ENCODE measurements at places on chromosomes 5 and 9.

DNA sequence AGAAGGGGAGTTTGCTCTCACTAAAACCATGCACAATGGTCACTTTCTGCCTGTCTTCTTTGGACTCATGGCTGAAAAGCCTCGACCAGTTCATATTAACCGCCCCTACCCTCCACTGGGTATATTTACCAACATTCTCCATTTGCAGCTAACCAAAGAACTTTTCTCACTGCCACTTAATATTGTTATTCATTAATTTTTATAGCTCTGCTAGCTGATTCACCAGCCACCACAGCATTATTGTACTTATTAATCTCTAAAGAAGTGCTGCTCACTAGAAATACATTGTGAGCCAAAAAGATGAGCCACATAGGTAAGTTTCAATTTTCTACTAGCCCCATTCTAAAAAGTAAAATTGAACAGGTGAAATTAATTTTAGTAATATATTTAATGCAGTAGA is 33.4 kb upstream of the SMIM32 start:
- DNase-seq, result no peak

DNA sequence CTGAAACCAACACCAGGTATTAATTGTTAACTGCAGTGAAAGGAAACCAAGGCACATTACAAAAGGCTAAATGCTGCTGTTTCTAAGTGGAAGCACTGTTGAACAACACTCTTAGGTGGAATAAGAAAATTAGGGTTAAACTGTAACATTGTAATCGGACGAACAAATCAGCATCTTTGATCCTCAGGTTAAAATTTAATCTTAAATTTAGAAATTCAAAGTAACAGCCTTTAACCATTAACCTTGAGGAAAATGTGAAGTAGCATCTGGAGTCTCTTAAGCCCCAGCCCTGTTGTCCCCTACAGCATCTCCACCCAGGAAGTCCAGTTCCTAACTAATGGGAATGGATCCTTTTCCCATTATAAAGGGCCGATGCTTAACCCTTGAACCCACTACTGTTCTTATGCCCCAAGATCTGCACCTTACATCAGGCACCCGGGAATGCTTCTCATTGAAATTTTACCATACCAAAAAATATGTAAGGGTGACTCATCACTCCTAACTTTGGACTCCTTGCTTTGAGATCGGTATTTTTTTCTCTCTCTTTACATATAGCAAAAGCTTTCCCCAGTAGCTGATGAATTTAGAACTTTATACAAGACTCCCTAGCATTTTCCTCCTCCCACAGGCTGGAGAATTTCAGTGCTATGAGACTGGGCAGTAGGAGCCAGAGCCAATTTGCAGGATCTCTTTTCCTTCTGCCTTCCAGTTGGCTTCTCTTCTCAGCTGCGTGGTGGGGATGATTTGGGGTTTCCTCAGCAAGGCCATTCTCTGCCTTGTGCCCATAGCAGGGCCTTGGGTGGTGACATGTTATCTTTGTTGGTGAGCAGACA is 32.0 kb upstream of the ITGA2 start:
- DNase-seq, result no peak

DNA sequence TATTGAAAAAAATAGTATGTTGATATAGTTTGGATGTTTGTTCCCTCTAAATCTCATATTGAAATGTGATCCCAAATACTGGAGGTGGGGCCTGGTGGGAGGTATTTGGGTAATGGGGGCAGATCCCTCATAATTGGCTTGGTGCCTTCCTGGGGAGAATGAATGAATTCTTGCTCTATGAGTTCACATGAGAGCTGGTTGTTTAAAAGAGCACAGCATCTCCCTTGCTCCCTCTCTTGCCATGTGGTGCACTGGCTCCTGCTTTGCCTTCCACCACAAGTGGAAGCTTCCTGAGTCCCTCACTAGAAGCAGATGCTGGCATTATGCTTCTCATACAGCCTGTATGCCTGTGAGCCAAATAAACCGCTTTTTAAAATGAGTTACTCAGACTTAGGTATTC is 154.8 kb downstream of the ADAMTS6 start:
- DNase-seq, result no peak

- no peak for DNase-seq
These were observed 480.6 kb upstream of the CYLC2 start for GRCh38 chr9:102514541-102514940.

GRCh38 chr9:6711403-6711802 is 46.4 kb upstream of the KDM4C start:
- no peak for DNase-seq

- DNase-seq, result no peak
These were observed 39.7 kb upstream of the HMGCS1 start for GRCh38 chr5:43352915-43353314.

GRCh38 chr5:91332267-91333045 is 50.7 kb downstream of the ARRDC3 start:
- DNase-seq, result peak; percentile 23

DNA sequence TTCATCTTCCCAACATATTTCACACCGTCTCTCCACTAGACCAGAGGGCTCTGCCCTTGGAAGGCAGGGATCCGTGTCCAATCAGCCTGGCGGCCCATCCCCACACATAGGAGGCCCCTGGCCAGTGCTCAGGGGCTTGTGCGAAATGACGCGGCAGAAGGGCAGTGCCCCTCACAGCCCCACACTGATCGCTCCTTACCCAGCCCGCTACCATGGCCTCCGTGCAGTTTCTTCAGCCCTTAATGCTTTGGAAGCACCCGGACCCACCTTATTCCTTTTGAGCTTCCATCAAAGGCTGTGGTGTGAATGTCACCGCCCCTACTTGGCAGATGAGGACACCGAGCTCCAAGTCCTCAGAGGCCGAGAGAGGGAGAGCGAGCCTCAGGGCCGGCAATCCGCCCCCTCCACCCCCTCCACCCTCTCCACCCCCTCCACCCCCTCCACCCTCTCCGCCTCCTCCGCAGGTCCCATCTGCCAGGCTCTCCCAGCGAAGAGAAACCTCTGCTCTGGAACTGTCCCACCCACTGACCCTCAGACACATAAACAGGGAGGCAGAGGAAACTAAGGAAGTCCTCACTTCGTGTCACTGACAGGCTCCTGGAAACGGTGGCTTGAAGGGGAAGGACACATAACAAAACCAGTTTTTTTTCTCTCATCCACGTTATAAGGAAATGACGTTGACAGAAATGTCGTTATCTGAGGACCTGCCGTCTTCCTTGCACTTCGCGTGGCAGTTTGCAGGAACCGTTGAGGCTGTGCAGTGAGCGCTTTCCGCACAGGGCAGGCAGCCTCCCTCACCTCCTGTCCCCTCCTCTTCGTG is 13.9 kb downstream of the QSOX2 start:
- DNase-seq, result no peak

- DNase-seq, result no peak
These were observed 21.5 kb upstream of the AKNA start for GRCh38 chr9:114409103-114409780.

DNA sequence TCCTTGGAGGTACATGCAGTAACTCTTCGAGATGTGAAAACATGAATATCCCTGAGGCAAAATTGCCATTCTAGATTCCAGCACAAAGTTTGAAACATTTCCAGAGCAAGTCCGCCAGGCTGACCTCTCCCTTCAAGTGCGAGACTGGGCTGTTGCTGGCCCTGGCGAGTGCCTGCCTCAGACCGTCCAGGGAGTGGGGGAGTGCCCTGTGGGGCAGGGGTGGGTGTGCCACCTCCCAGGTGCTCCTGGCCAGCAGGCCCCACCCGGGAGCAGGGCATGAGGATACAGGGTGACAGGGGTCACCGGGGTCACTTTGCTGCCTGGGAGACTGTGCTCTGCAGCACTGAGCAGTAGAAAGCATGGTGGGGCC is 199.9 kb downstream of the AOPEP start:
- no peak for DNase-seq

DNA sequence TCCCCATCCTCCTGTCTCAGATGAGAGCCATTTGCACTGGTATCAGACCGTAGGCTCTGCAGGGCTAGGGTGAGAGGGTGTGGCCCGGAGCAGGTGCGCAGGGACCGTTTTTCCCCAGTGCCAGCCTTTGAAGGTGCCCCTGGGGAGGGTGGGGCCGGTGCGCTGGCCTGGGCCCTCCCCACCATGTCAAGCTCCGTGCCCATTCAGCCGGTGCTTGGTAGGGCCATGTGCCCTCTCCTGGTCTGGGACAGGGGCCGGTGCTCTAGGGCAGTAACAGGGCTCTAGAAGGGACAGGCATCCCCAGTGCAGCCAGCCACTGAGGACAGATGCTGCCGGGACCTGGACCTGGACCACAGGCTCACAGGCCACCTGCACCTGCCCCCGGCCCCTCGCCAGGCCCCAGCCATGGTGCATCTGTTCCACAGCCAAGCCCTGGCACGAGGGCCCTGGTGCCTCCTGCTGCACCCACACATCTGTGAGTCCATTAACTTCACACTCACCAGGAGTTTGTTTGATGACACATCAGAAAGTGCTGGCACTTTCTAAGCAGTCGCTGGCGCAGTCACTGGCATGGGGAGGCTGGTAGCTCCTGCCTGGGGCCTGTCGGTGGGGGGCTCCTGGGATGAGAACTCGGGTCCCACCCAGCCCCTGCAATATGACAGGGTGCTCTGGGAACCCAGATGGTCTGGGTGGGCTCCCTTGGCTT is 5.0 kb upstream of the QRFP start:
- no peak for DNase-seq

DNA sequence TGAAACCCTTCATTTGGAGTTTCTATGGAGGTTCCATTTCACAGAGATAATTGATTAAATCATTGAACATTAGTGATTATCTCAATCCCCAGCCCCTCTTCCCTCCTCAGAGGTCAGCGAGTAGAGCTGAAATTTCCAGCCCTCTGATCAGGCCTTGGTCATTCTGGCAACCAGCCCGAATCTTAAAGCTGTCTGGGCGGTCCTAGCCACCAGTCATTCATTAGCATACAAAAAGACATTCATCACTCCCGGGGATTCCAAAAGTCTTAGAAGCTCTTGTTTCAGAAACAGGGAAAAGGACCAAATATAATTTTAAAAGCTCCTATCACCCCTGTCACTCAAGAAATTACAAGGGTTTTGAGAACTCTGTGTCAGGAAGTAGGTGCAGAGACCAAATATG is 41.3 kb downstream of the ZNF474 start:
- DNase-seq, result no peak

DNA sequence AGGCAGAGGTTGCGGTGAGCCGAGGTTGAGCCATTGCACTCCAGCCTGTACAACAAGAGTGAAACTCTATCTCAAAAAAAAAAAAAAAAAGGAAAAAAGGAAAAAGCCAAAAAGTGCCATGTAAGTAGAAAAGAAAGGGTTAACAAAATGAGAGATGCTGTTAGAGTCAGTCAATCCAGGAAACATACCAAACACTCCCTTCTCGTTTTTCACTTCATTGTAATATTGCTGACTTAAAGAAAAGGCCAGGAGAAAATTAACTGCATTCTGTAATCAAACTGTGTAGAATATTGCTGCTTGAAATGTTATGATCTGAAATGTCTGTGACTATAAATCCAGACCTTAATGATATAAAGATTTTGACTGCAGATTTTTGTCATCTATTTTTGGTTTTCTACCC is 379.1 kb downstream of the ENC1 start:
- DNase-seq, result no peak

DNA sequence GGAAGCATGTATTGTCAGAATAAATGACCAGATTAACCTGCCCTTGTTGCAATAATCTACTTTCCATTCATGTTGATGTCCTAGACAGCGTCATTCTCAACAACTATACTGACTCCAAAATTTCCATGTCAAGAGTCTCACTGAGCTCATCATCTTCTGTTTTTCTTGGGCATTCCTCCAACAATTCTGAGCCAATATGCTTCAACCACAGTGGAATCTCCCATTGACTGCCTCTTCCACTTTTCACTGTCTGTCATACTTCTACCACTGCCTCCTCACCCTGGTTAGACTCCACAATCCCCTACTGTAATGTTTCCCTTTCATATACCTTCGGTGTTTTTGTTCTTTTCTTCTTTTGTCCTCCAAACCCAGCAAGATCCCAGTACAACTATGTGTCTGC is 162.8 kb downstream of the TLE1 start:
- DNase-seq, result no peak

- no peak for DNase-seq
These were observed 508.2 kb upstream of the WWC1 start for GRCh38 chr5:167783145-167783817.

GRCh38 chr5:118520771-118521415 is 467.5 kb downstream of the DTWD2 start:
- no peak for DNase-seq

DNA sequence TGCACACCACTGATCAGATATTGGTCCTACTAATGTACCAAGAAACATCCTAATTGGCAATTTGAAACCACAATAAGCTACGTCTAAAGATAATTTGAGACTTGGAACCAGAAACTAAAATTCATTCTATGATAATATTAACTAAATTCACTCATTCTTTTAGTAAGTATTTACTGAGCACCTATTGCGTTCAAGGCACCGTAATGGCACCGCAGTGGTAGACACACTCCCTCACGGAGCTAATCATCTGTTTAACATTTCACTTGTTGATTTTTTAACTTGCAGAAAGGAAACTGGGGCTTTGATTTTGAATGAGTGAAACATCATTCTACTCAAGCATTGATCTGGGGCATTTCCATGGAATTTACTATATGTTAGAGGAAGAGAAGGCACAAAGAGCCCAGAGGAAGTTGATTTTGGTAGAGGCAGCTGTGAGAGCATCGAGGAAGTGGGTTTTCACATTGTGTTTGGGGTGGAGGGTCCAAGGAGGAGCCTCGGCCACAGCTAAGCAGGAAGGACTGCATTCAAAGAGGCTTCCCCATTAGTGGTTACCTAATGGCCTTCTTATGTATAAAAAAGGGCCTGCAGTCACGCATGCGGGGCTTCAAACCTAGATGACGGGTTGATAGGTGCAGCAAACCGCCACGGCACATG is 7.1 kb downstream of the RAPGEF1 start:
- DNase-seq, result no peak

GRCh38 chr9:38263532-38263931 is 129.0 kb upstream of the ALDH1B1 start:
- DNase-seq, result no peak

DNA sequence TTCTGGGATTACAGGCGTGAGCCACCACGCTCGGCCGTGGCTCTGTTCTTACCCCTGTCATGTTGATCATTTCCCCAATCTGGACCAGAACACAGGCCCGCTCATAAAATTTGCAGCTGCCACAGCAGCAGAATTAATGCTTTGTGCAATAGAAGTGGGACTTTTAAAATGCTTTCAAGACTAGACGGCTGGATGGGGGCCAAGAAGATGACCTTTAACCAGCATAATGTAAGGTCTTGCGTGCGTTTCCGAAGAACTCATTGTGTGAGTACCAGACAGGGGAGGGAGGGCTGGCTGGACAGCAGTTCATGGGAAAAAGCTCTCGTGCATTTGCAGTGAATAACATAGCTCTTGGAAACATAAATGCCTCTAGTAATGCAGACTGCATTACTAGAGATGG is 3.5 kb upstream of the WDR38 start:
- DNase-seq, result no peak

DNA sequence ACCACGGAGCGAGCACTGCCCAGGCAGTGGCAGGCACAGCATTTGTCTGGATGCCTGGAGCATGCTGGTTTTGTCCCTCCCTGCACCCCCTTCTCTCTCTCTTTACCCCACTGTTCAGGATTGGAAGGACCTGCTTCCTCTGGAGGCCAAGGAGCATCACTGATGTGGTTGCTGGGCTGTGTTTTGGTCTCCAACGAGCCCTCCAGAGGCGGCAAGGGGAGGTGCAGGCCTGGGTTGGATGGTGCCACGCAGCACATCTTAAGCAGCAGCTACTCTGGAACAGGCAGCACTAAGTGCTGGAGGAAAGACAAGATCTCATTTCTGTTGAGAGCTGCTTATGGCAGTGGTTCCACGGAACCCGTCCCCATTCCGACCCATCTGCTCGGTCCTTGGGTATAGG is 139.6 kb downstream of the CMYA5 start:
- DNase-seq, result no peak

GRCh38 chr5:168372356-168372946 is 81.0 kb downstream of the WWC1 start:
- DNase-seq, result no peak

Data from stimulated activated naive CD8-positive, alpha-beta T cell treated with anti-CD3 and anti-CD28 coated beads, Interleukin-15, Interleukin-2, amounts not matched to agents 100 U/mL and 50 U/mL, for 24 hours (primary cell).